ENCODE measurements at places on chromosomes 12 and 14.

DNA sequence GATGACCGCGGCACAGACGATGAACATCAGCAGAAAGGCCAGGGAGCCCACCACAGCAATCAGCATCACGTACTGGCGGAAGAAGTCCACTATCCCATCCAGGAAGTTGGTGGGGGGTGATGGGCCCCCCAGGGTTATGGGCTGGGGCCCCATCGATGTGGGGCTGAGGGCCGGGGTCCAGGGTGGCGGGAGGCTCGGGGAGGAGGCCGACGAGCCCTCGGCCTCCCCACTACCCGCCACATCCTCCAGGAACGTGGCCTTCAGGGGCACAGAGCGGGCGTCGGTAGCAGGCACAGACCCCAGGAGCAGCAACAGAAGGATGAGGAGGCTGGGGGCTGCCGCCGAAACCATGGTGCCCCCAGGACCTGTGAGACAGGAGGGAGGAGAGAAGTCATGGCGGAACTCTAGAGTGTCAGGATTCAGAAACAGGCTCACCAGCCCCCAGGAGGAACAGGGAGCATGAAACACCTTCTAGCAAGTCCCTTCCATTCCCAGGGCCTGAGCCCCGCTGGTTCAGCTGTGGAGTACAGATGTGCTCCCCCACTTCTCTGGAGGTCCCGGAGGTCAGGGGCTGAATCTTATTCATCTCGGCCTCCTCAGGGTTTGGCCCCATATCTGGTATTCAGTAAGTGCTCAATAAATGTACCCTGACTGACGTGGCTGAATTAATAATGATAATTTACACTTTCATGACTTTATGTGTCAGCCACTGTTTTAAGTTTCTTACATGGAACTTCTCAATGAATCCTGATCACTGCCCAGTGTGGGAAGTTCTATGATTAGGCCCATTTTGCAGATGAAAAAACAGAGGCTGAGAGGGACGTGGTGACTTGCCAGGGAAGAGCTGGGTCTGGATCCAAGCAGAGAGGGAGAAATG lies 5.6 kb downstream of the TMEM119 start:
- no peak for DNase-seq

DNA sequence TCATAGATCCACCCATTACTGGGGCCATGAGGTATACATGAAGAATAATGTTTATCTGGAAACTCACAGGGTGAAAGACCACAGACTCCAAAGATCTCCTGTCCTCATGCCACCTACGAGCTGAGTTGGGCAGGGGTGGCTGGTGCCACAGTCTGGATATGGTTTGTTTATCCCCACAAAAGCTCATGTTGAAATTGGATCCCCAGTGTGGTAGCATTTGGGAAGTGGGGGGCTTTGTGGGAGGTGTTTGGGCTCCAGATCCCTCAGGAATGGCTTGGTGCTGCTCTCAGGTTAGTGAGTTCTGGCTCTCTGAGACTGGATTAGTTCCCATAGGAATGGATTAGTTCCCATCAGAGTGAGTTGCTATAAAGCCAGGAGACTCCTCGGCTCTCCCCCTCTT lies 192.3 kb upstream of the FSCB start:
- no peak for DNase-seq

DNA sequence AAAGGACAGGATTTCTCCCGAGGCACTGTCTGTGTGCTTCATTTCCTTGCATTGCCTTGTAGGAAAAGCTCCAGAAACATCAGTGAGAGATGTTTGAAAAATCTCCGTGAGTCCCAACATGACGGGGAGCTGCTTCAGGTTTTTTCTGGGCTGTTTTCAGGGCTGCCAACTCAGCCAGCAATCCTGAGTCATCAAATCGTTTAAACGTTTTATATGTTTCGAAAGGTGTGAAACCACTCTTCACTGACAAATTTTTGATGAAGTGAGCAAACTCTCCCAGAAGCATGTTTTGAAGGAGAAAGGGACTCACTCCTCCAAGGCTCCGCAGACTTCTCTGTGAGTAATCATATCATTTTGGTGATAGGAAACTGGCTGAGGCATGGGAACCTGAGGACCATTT lies 240.5 kb downstream of the TMEM132C start:
- no peak for DNase-seq

DNA sequence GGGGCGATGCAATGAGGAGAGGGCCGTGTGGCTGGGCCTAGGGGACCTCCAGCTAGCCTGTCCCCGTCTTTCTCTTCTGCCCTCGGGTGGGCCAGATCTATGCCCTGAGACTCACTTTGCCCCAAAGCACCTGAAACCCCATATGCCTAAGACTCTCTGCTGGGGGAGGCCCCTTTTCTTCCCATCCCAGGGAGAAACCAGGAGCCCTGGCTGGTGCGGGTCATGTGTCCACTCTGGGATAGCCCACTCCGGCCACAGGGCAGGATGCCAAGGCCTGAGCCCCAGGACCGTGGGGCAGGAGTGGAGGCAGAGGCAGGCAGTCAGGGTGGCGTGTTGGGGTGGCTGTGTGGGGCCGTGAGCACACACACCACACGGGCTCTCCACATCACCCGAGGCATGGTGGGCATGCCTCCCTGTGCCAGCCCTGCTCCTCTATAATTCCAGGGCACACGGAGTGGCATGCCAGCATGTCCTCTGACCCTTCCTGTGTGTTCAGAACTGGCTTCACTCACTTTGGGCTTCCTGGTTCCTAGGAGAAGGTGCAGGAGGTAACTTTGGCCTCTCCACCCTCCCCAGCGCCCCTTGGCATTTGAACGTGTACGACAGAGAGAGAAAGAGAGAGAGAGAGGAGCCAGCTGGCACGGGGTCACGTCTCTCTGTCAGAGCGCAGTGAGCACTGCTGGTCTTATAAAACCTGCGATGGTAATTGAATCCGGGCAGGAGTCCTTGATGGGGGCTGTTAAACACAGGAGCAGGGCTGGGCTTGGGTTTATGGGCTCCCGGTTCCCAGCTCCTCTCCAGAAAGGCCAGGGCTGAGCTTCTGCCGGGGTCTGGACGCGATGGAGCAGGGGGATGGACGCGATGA lies 144.2 kb downstream of the KIF26A start:
- DNase-seq: no peak

DNA sequence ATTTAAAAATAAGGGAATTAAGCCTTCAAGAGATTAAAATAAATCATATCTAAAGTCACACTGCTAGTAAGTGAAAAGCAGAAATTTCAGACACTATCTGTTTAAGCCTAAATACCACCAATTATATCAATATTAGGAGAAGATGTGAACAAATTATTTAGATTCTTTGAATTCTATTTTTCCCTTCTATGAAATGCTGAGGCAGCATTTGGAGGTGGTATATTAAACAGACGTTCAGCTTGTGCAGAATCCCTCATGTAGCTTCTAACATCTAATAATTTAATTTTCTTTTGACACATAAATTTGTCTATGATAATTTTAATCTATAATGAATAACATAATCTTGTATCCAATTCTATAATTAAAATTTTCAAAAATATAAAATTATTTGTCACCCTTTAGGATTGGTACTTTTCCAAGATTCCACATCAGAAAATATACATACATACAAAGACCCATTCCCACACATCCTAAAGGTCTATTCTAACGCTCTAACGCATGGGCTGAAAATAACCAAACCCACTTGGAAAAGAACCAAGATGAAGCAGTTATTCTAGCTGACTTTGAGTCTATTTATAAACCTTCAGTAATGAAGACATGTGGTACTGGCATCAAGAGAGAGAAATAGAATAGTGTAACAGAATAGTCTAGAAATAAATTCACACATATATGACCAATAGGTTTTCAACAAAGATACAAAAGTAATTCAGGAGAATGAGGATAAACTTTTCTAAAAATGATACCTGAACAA lies 751.8 kb downstream of the GALC start:
- no peak for DNase-seq

GRCh38 chr14:35986219-35986573 lies 160.1 kb downstream of the BRMS1L start:
- DNase-seq: no peak

GRCh38 chr14:75430526-75430925 lies 2.7 kb downstream of the JDP2 start:
- no peak for DNase-seq

DNA sequence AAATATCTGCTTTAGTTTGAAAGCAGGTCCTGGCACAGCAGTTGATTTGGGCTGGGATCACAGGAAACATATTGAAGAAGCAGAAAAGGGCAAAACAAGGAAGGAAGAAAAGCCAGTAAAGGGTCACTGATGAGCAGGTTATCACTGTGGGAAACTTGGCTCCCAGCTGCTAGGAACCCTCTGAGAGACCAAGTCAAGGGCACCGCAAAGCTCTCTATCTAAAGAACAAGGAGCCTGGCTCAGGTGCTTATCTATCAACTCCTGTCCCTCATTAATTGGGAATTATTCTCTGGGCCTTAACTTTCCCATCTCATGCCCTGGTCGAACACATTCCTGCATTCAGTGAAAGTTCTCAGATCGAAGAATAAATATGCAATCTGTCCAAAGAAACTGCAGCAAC lies 450.9 kb upstream of the RPL10L start:
- no peak for DNase-seq

GRCh38 chr14:101810897-101811621 lies 49.5 kb downstream of the PPP2R5C start:
- DNase-seq: no peak

- DNase-seq: no peak
These were observed 4.3 kb downstream of the TTC6 start for GRCh38 chr14:37599507-37600368.

GRCh38 chr12:14773685-14774073 lies 29.6 kb downstream of the WBP11 start:
- no peak for DNase-seq

DNA sequence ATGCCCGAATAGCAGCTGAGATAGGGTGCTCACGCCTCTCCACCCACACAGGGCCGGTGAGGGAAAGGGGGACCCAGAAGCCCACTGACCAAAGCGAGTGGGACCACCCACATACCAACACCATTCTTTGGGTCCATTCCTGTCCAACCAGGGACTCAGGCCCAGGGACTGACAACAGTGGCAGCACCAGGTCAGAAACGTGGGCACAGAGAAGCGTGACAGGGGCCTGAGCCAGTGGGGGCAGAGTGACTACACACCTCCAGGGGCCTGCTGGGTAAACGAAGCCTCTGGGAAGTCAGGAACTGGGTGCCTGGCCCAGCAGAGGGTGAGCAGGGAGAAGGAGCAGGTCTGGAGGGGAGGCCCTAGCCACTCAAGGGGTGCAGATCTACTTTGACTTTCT lies 13.7 kb downstream of the SPRYD3 start:
- DNase-seq: no peak

- DNase-seq: peak; percentile 33
These were observed 179.1 kb downstream of the KITLG start for GRCh38 chr12:88401155-88401554.

DNA sequence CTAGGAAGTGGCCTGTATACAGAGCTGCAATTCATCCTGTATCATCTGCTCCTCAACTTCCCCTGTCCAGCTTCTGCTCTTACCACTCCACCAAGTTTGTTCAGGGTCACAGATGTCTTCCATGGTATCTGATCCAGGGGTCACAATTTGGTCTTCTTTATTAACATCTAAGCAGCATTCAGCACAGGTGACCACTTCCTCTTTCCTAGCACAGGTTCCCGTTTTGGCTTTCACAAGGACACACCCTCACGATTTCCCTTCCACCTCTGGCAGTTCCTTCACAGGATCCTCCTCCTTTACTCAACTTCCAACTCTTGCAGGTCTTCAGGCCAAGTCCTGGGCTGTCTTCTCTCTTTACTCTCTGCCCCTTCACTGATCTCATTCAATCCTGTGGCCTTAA lies 93.6 kb downstream of the TTC7B start:
- no peak for DNase-seq

DNA sequence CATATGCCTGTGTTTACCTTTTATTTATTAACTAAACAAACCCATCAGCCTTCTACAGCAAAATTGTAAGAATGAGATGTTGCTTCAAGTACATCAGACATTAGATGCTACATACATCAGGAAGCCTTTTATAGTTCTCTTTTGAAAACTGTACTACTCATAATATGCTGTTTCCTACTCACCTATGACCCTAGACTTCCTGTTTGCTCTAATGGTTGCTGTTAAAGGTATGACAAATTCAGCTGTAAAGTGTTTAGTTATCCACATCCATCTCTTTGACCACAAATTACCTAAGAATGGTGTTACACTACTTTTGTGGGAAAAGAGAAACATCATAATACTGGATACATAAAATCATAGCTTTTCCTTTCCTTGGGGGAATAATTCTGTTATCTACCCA lies 220.0 kb downstream of the RAD51B start:
- no peak for DNase-seq

DNA sequence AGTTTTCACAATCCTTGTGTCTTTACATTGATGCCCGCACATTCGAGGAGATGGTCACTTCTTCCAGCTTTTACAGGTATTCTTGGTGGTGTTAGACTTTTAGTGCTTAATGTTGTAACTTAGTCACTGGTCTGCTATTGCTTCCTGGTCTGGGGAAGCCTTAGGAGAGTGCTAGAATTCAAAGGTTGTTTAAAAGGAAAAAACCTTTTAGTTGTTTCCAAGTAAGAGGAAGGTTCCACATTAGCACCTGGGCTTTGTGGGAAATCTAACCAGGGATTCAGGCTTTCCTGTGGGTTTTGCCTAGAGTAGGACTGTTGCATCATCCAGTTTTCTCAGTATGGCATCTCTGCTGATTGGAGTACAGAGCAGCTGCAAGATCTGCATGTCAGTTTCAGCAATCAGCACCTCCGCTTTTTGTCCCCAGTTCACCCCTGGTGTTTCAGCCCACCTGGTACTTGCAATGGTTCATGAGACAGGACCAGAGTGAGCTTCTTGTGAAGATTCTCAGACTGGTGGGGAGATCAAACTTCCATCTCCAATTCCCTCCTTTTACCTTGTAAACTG lies 44.0 kb upstream of the PLBD1 start:
- no peak for DNase-seq

DNA sequence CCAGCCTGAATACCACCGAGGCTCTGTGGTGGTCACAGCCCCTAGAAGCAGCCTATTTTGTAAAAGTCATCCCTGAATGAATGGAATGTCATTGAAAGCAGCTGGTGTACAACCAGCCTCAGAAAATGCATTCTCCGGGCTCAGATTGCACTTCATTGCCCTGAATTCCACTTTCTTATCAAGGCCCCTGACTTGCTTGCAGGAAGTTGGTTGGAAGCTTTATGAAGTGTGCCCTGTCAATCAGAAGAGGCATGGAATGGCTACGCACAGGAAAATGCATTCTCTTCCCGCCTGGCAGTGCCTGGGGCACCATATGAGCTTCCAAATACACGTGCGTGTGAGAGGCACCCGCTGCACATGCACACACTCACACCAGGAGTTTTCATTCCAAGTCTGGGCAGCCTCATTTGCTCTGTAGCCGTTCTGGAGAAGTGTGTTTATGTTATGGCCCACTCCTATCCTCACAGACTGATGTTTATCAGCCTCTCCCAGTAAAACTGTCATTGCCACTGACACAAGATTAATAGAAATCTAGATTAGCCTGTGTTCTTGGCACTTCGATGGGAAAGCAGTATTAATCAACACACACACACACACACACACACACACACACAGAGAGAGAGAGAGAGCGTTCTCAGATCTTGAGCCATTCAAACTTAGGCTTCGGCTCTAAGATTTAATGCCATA lies 63.9 kb downstream of the NUAK1 start:
- no peak for DNase-seq

DNA sequence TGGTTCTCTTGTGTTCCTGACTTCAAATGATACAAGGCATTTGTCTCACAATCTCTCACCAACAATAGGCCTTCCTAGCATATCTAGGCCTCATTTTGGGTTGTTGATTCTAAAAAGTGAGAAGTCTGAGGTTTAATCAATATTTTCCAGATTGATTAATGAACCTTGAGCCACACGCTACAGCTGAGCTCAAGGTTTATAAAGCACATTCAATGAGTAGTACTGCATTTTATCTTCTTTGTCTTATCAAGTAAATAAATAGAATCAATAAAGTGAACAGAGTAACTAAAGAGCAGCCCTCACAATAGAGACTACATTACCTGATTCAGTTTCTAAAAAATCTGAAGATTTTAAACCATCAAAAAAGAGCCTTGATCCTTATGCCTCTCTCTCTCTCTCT lies 407.5 kb upstream of the CLEC14A start:
- no peak for DNase-seq

Measured in activated CD4-positive, alpha-beta T cell treated with anti-CD3 and anti-CD28 coated beads, Interleukin-2, Interleukin-4, amounts not matched to agents 100 ng/mL and 50 ng/mL, durations not matched to agents 16 hours and 8 hours (primary cell).